Caco-2 (cell line): ENCODE measurements at places on chromosomes 6 and 20.
A peak's percentile ranks its signal among the peaks of the same experiment; 100 is the strongest.

- DNase-seq: no peak
These were observed 10.4 kb downstream of the IGF2R start for GRCh38 chr6:159979136-159979874.

GRCh38 chr6:136290410-136291010 is 864 bp upstream of the BCLAF1 start:
- DNase-seq: peak; percentile 55

DNA sequence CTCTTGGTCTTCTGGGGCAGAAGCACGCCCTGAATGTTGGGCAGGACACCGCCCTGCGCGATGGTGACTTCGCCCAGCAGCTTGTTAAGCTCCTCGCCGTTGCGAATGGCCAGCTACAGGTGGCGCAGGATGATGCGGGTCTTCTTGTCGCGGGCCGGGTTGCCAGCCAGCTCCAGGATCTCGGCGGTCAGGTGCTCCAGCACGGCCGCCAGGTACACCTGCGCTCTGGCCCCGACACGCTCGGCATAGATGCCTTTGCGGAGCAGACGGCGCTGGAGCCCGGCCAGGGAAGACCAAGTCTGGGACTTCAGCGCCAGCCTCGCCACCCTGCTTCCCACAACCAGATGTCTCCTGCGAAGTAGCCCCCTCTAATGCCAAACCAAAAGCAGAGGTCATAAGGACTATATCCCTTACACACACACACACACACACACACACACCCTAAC is 8.0 kb upstream of the SLC17A3 start:
- DNase-seq: no peak

- DNase-seq: no peak
These were observed 288.7 kb downstream of the KIF16B start for GRCh38 chr20:16284385-16285100.

DNA sequence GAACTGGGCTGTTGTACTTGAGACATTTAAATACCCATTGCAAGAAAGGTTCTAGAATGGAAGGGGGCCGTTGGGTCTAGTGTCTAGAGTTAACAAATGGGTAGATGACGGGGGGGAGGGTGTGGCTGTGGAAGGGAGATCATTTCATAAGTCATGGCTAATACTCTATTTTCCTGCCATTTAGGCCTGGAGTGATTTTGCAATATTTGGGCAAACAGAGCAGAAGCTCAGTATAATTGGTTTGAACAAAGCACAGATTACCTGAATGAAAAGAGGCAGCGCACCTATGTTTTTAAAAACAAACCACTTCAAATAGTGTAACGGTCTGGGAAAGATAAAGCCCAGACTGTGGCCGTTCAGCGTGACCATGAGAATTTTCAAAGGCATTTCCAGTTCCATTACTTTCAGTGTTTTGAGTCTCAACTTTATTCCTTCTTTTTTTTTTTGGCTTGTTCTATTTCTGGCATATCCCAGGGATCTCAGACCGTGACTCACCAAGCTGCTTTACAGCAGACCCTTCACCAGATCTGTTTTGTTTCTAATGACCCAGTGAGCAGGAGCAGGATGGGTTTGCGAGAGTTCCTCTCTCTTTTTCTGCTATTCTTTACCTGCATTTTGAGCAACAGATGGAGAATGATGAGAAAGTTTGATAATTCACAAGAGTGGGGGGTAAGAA is 73.7 kb downstream of the LYRM2 start:
- peak; percentile 38 for DNase-seq

GRCh38 chr6:108465098-108465495 is 95.6 kb upstream of the FOXO3 start:
- no peak for DNase-seq

DNA sequence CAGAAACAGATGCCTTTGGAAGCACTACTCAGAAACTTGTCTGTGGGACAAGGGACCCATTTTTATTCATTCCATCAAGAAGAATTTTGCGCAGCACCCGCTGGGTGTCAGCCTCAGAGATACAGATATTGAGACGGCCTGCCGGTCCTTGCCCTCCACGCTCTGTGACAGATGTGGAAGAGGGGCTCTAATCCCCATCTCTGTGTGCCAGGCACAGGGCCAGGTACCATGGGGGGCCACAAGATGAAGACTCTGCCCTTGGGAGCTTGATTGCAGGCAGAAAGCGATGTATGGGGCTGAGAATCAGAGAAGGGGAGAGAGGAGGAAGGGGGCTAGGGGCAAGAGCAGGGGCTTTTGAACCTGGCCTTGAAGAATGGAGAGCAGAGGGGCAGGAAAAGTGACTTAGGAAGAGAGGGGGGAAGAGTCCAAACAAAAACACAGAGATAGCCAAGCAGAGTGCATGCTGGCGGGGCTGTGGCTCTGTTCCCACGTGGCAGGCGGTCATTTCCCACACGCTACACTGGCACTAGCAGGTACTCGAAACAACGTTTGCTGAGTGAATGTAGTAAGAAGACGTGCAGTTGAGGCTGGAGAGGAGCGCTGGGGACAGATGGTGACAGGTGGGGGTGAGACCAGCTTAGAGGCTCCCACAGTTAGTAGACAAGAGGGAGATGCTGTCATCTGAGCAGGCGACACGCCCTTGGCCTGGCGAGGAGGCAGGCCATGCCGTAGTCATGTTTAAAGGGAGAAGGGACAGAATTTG is 170.3 kb upstream of the SNX9 start:
- no peak for DNase-seq

GRCh38 chr6:89690944-89691324 is 52.4 kb upstream of the LYRM2 start:
- DNase-seq: no peak

GRCh38 chr20:41006936-41007474 is 21.6 kb upstream of the TOP1 start:
- DNase-seq: no peak

DNA sequence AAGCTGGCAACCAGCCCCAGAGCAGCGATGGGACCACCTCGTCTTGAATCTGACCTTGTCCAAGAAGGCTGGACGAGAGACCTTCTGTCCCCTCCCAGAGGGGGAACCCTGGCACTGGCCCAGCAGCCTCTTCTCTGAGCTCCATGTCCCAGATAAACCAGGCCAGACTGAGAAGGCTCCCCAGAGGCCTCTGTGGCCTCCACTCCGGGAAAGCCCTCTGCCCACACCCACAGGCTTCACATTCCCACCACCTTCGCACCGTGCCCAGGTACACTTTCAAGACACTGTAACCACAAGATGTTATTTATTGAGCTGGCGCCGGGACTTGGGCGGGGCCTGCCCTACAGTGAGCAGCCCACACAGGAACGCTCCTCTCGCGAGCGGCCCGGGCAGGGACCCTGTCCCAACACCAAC is 33.2 kb downstream of the ADA start:
- no peak for DNase-seq

- no peak for DNase-seq
These were observed 122.1 kb downstream of the TIAM2 start for GRCh38 chr6:155117256-155117655.

GRCh38 chr6:116545651-116546050 is at the start of gene TRAPPC3L:
Gene TRAPPC3L (minus strand): TSS chr6:116545684. CDS start chr6:116545514, 170 bp downstream.
- no peak for DNase-seq

DNA sequence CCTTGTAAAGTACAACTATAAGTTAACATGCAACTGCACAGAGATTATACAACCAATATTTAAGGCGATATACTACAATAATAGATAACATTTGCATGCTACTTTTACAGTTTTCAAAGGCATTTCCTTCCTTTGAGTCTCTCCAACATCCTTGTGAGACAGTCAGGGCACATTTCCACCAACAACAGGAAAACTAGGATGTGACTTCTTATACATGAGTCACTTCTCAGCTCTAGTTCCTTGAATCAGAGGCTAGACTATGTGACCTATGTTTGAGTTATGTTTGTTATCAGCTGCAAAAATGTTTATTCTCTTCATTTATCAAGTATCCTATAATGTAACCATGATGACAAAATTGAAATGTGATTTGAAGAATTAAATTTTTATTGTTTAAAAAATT is 51.7 kb upstream of the TFAP2D start:
- no peak for DNase-seq

DNA sequence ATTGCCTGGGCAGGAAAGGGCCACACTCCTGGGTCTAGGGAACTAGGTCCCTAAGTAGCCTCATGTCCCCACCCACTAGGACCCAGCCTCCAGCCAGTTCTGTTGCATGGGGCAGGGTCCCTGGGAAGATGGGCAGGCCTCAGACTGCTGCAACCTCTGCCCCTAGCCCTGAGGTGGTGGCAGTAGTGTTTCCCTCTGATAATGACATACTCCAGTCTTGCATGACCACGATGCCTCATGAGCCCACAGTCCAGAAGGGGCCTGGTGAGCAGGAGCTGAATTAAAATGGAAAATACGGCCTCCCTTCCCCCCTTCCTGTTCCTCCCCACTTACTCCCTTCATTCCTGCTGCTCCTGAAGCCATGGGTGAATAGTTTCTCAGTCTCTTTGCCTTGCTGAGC is 36.0 kb upstream of the SCRT2 start:
- DNase-seq: no peak

GRCh38 chr20:3188823-3189413 is 15.6 kb downstream of the DDRGK1 start:
- DNase-seq: no peak
